ENCODE measurements at places on chromosomes 2 and 18. TPM values are rescaled to one million over a fixed set of nuclear protein-coding genes. Genes with fewer than 3 reads are reported as not detected.

Gene TMEM200C
- total RNA-seq = not detected

Gene CNTNAP5
- not detected for total RNA-seq

Gene RSAD2
- 0.78 TPM for total RNA-seq

Gene PTPRM
- total RNA-seq = 2.5 TPM

Gene CABYR
- 0.36 TPM for total RNA-seq

Gene PAX8
- 3.4 TPM for total RNA-seq

Gene PLCL1
- 0.13 TPM for total RNA-seq
